Naive thymus-derived CD4-positive, alpha-beta T cell (primary cell): ENCODE measurements at places on chromosomes 5 and 9. TPM values are rescaled to one million over a fixed set of nuclear protein-coding genes. Genes with fewer than 3 reads are reported as not detected.
A peak's percentile ranks its signal among the peaks of the same experiment; 100 is the strongest.

Gene IL13
- 71.3 and 84.2 TPM in 2 replicates for total RNA-seq

Gene RNF20
- total RNA-seq, result 57.4 TPM

Gene SLC6A3
- 0.07 TPM in 1 of 2 replicates, not detected in the other for total RNA-seq

Gene KCNV2
- not detected for total RNA-seq

Gene SLC46A2
- not detected for total RNA-seq

Gene FREM1
- 0.86 TPM for total RNA-seq

Gene FCHSD1
- 66.6 and 69.6 TPM in 2 replicates for total RNA-seq

GRCh38 chr5:115962239-115962564 is at the start of gene LVRN:
LVRN (plus strand) TSS chr5:115962475; CDS start chr5:115962618, 143 bp downstream.
- H3K36me3 ChIP-seq, result no peaks in the 10 kb centered on the region
- no peak within 1 kb of the TSS for H3K4me3 ChIP-seq
- no peaks in the 10 kb centered on the region for H3K4me1 ChIP-seq
- peaks cover 3% of the 10 kb centered on the region for H3K27me3 ChIP-seq
- H3K27ac ChIP-seq, result no peak within 1 kb of the TSS

GRCh38 chr9:131477816-131478419 is 24.8 kb upstream of the POMT1 start:
- no peak overlapping the region for H3K27ac ChIP-seq
- no peaks in the 10 kb centered on the region for H3K27me3 ChIP-seq
- no peak overlapping the region for H3K4me3 ChIP-seq
- peaks cover 59% of the 10 kb centered on the region for H3K36me3 ChIP-seq
- DNase-seq, result no peak
- H3K4me1 ChIP-seq, result no peaks in the 10 kb centered on the region

DNA sequence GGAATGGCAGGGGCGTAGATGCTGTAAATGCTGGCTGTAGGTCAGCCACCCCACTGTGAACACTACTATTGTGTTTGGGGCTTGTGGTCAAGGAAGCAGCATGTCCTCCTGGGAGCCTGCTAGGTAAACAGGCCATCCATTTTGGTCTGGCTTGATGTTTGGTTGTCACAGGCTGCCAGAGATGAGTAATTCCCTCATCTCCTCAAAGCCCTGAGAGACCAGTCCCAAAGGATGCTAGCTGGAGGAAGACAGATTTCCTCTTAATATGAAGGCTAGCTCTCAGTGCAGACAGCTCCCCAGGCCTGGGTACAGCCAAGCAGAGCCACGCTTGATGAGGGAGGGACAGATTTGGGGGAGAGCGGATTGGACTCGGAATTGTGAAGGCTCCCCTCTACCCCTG is 72.5 kb upstream of the MAP1B start:
- H3K27ac ChIP-seq, result no peak overlapping the region
- no peak for DNase-seq
- H3K36me3 ChIP-seq, result no peaks in the 10 kb centered on the region
- no peaks in the 10 kb centered on the region for H3K4me1 ChIP-seq
- no peaks in the 10 kb centered on the region for H3K27me3 ChIP-seq

- H3K27ac ChIP-seq, result no peak overlapping the region
- H3K4me1 ChIP-seq, result peaks cover 62% of the 10 kb centered on the region
- no peaks in the 10 kb centered on the region for H3K36me3 ChIP-seq
- H3K4me3 ChIP-seq, result no peak overlapping the region
- H3K27me3 ChIP-seq, result no peaks in the 10 kb centered on the region
Observed at GRCh38 chr5:169647566-169647965, 10.5 kb downstream of the DOCK2 start.

GRCh38 chr9:119366909-119367682 is 2.1 kb downstream of the BRINP1 start:
- no peak overlapping the region for H3K27ac ChIP-seq
- H3K4me1 ChIP-seq, result no peaks in the 10 kb centered on the region
- no peak for DNase-seq
- no peak overlapping the region for H3K4me3 ChIP-seq
- no peaks in the 10 kb centered on the region for H3K27me3 ChIP-seq
- H3K36me3 ChIP-seq, result no peaks in the 10 kb centered on the region

GRCh38 chr9:126406075-126406667 is 79.5 kb downstream of the MVB12B start:
- no peak for DNase-seq
- no peaks in the 10 kb centered on the region for H3K27me3 ChIP-seq
- H3K36me3 ChIP-seq, result no peaks in the 10 kb centered on the region
- H3K4me3 ChIP-seq, result no peak overlapping the region
- H3K4me1 ChIP-seq, result peaks cover 10% of the 10 kb centered on the region

GRCh38 chr5:38764937-38765391 is 80.8 kb upstream of the OSMR start:
- no peaks in the 10 kb centered on the region for H3K36me3 ChIP-seq
- no peaks in the 10 kb centered on the region for H3K4me1 ChIP-seq
- no peak overlapping the region for H3K27ac ChIP-seq

DNA sequence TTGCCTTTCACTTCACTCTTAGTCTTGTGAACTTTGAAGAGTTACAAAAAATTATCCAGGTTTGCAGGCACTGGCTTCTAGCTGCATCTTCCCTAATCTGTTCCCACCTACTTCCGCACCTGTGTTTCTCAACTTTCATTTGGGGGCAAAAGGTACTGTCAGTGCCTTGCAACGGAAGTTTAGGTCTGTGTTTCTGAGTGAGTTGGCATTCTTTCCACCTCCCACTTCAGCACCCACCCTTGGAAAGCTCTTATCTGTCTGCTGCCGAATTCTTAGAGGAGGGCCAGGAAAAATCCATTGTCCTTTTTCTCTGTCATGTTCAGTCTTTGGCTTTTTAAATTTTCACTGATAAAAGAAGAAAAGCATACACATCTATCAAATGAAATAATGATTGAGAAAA is 89.7 kb upstream of the RASGRF2 start:
- H3K27ac ChIP-seq, result no peak overlapping the region
- peaks cover 33% of the 10 kb centered on the region for H3K36me3 ChIP-seq
- no peak for DNase-seq
- no peaks in the 10 kb centered on the region for H3K4me1 ChIP-seq
- H3K4me3 ChIP-seq, result no peak overlapping the region
- H3K27me3 ChIP-seq, result no peaks in the 10 kb centered on the region

GRCh38 chr5:35436400-35437057 is 181.1 kb upstream of the SPEF2 start:
- no peaks in the 10 kb centered on the region for H3K4me1 ChIP-seq
- DNase-seq, result no peak
- no peaks in the 10 kb centered on the region for H3K36me3 ChIP-seq
- H3K4me3 ChIP-seq, result no peak overlapping the region
- peaks cover 5% of the 10 kb centered on the region for H3K27me3 ChIP-seq

GRCh38 chr5:129963359-129963758 is 59.1 kb downstream of the CHSY3 start:
- no peaks in the 10 kb centered on the region for H3K27me3 ChIP-seq
- no peak overlapping the region for H3K4me3 ChIP-seq
- H3K36me3 ChIP-seq, result no peaks in the 10 kb centered on the region
- H3K27ac ChIP-seq, result no peak overlapping the region
- no peaks in the 10 kb centered on the region for H3K4me1 ChIP-seq

GRCh38 chr9:114532561-114533237 is 27.4 kb upstream of the WHRN start:
- H3K4me1 ChIP-seq, result no peaks in the 10 kb centered on the region
- H3K27me3 ChIP-seq, result no peaks in the 10 kb centered on the region
- no peak for DNase-seq
- H3K36me3 ChIP-seq, result no peaks in the 10 kb centered on the region

- no peaks in the 10 kb centered on the region for H3K36me3 ChIP-seq
- H3K4me3 ChIP-seq, result peak overlapping the region; percentile 55
- H3K4me1 ChIP-seq, result peaks cover 15% of the 10 kb centered on the region
- no peak for DNase-seq
- peaks cover 40% of the 10 kb centered on the region for H3K27me3 ChIP-seq
Observed at GRCh38 chr9:34629491-34629808, 584 bp upstream of the ARID3C start.

- DNase-seq, result no peak
- H3K27ac ChIP-seq, result no peak overlapping the region
- H3K4me3 ChIP-seq, result no peak overlapping the region
- H3K36me3 ChIP-seq, result no peaks in the 10 kb centered on the region
Observed at GRCh38 chr5:158398360-158399201, 539.6 kb upstream of the CLINT1 start.

GRCh38 chr5:173499471-173500212 is 116.8 kb downstream of the BOD1 start:
- H3K4me3 ChIP-seq, result no peak overlapping the region
- no peak for DNase-seq
- H3K27me3 ChIP-seq, result no peaks in the 10 kb centered on the region
- H3K27ac ChIP-seq, result no peak overlapping the region
- H3K4me1 ChIP-seq, result no peaks in the 10 kb centered on the region

DNA sequence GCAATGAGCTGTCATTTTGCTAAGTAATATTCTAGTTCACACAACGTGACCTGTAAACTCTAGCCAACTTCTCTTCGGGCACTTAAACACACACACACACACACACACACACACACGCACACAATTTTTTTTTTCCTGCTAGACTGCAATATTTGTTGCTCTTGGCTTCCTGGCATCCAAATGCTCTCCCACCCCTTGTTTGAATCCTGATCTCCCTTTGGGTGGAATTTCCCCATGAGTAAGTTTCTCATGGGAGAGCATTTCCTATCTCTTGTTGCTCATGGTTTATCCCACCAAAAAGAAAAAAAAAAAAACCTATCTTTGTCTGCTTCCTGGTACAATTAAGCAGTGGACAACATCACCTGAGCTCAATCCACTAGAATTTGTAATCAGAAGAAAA is 54.7 kb upstream of the TSLP start:
- no peak overlapping the region for H3K4me3 ChIP-seq
- H3K27ac ChIP-seq, result no peak overlapping the region
- no peaks in the 10 kb centered on the region for H3K27me3 ChIP-seq
- no peaks in the 10 kb centered on the region for H3K36me3 ChIP-seq
- DNase-seq, result no peak
